Left renal pelvis (tissue), 4 donors: ENCODE measurements at places on chromosomes 1 and 21.

DNA sequence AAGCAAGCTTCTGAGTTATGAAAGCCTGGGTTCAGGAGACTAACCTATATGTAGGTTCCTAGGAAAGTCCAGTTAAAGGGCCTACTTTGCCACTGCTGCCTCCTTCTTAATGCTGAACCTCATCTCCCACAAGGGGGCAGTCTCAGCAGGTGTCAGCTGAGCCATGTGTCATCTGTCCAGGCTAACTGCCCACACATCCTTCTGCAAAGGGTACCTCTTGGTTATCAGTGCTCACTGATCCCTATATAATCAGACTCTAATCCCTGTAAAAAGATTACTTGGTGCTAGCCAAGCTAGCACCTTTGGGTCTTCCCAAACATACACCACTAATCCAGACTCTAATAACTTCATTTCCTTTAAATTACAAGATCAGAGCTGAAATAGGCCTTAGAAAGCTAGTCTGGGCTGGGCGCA is 9.0 kb downstream of the PRDX1 start:
- DNase-seq: no peak

- DNase-seq: no peak
These were observed 28.4 kb upstream of the AHCTF1 start for GRCh38 chr1:246959944-246960693.

DNA sequence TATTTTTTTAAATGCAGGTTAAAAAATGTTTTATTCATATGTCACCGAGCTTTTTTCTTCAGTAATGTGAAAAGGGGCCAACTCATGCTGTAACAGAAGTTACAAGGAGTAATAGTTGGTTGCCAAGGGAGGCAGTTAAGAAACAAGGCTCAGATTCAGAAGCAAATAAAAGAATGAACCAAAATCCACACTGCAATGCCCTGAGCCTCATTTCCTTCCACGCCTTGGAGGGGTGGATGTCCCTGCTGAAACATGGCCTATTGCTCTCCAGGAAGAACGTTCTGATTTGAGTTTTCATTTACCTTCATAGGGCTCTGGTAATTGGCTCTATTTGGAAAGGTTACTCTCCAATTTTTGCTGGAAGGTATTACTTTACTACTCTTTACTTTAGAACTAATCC is 24.4 kb downstream of the ALG14 start:
- no peak for DNase-seq

GRCh38 chr1:230291731-230292620 is 134.2 kb downstream of the PGBD5 start:
- no peak for DNase-seq

DNA sequence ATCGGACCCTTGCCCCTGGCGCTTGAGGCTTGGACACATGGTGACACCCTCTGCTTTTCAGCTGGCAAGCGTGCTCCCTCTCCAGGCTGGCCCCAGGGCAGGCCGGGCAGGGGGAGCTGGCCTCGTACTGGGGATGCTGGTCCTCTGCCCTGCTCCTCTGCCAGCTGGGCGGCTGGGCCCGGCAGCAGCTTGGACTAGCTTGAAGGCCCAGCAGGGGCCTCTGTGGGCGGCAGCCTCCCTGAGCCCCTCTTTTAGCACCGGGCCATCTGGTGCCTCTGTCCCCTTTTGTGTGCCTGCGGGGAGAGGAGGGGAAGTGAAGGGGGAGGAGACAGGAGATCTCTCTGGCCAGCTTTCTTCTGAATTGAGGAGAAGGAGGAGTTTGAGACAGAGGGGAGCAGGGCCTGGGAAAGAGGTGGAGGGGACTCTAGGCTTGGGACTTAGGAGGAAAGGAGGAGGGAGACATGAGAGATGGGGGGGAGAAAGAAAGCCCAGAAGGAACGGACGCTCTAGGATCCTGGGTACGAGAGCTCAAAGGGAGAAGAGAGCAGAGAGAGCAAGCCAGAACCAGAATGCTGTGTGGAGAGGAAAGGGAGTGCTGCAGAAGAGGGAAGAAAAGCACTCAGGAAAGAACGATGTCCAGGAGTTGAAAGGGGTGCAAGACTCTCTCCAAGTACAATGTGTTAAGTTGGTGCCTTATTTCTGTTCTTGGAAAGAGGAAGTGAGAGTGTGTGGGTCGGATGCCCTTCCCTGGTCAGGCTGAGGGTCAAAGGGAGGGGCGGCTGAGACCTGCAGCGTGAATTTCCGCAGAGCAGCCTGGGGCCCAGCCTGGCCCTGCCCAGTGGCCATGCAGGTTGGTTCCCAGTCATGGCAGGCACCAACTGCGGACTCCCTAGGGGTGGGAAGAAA is 40.3 kb downstream of the IER5 start:
- no peak for DNase-seq

DNA sequence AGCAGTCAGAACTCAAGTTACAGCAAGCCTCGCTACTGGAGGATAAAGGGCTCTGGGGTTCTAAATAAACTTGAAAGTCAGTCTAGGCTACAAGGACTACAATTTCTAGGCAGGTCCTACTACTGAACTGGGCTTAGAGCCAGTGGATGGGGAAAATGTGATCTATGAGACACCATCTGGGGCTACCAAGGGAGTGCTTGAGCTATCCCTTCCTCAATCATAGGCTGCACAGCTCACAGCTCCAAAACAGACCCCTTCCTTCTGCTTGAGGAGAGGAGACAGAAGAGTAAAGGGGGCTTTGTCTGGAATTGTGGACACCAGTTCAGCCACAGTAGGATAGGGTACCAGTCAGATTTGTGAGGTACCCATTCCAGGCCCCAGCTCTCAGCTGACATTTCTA is 145.8 kb upstream of the SNX7 start:
- no peak for DNase-seq

DNA sequence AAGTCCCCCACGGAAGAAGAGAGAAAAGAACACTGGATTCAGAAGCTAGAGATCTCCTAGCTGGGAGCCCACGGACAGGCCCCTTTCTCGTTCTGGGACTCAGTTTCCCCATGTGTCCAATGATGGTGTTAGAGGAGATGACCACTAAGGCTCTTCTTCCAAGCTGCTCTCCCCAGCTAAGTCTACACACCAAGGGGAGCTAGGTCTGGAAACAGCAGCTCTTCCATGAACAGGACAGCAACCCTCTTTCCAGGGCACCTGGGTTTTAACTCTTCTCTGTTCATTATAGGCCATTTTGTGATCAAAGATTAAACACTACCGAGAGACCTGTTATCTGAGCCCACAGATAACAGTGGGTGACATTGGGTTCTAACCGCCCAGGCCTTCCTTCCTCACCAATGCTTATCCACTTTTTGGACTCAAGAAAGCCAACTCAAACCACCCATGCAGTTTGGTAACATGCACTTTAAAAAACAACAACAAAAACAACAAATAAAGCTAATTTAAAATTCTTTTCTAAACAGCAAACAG is 85.9 kb downstream of the MRPL37 start:
- DNase-seq: no peak

DNA sequence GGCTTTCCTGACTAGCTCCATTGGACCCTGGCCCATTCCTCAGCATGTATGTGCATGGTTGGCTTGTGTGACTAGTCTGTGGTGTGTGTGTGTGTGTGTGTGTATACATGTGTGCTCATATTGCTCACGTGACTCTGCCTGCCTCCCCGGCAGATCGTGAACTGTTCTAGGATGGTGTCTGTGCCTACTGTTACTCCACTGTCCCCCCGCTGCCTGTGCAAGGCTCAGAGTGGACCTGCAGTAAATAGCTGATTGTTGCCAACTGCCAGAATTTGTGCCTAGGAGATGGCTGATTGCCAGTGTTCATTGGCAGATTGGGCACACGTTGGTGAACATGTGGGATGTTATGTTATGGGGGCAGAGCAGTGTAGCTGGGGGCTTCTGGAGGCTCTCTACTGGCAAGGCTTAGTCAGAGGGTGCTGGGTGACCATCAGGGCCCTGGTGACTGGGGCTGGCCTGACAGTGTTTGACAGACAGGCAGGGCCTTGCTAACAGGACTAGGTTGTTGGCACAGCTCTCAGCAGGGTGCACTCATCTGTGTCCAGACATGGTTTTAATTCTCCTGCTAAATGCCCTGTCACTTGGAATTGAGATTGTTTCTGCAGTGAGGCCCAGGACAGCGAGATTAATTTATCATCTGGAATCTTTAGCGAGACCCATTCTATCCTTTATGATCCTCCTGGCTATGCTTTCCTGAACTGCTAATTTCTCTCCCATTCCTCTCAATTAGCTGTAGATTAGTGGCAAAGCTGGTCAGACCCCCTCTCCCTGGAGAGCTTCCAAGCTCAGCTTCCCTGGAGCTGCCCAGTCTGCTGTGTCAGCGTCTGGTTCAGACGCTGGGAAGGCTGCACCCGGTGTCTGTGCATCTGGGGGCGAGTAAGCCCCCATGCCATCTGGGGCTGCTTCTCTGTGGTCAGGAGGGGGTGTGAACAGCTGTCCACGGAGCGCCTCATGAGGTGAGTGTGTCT is 20.8 kb downstream of the SLC6A17 start:
- no peak for DNase-seq

DNA sequence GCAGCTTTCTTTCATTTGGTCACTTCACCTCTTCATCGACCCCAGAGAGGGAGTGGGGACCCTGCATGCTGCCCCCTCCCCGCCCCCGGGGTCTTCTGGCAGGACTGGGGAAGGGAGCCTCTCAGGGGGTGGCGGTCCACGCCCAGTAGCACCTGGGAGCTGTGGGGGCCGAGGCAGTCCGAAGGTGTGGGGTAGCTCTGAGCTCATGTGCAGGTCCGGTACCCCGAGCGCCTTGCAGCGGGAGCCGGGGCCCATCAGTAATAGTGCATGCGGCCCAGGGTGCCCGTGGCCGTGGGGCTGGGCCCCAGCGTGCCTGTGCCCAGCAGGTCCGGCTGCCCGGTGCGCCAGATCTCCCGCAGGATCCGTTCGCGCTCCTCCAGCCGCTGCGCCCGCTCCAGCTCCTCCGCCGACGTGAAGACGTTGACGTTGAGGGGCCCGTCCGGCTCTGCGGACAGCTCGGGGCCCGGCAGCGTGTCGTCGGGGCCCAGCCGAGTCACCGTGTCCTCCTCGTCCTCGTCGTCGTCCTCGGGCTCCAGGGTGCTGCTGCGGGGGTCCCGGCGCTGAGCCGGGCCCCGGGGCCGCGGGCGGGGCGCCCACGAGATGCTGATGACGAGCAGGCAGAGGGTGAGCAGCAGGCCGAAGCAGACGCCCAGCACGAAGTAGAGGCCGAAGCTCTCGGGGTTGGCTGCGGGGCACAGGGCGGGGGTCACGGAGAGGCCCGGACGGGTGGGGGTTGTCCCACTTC is 1.2 kb downstream of the EVA1B start:
- no peak for DNase-seq

DNA sequence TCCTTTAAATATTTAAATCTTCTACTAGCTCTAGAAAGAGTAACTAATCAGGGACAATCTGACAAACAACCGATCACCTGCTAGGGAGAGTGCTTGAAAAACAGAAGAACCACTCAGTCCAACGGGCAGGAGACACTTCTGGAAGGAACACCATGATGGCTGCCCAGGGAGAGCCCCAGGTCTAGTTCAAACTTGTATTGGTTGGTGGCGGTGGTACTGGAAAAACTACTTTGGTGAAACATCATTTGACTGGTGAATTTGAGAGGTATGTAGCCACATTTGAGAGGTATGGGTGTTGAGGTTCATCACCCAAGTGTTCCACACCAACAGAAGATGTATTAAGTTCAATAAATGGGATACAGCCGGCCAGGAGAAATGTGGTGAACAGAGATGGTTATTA is 4.8 kb upstream of the WDR47 start:
- no peak for DNase-seq

- no peak for DNase-seq
These were observed 352.6 kb downstream of the MRPL39 start for GRCh38 chr21:25254491-25255174.

DNA sequence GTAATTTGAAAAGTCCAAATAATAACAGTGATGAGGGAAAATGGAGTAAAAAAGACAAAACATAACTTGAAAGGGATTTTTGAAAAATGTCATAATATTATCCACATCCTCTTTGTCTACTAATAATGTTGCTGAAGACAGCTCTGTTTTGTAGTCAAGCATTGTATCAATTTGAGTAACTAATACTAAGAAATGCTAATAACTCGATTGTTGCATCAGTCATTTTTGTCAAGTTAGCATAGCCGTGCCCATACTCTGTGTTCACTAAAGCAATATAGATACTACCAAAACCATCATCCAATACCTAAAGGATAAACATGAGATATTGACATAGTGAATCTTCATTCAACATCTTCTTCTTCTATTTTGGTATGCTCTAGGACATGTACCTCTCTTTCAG is 17.3 kb downstream of the PDC start:
- no peak for DNase-seq

DNA sequence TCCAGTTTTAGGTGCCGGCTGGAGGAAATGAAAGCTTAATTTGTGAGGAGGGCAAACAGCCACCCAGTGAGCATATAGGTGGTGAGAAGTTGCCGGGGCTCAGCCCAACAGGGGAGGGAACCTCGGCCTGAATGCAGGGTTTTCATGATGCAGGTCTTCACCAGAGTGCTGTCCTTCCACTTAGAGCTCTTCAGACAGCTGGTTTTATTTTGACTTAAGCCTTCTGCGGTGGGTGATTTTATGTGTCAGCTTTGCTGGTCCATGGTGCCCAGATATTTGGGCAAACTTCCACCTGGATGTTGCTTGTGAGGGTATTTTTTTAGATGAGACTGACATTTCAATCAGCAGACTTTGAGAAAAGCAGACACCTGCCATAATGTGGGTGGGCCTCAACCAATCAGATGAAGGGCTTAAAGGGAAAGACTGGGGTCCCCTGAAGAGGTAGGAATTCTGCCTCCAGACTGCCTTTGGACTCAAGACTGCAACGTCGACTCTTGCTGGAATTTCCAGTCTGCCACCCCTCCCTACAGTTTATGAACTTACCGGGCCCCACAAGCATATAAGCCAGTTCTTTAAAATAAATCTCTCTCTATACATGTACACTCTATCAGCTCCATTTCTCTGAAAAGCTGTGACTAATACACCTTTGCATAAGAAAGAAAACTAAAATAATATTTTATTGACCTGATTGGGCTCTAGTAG is 72.8 kb downstream of the RHOU start:
- DNase-seq: no peak

GRCh38 chr1:119046429-119046784 is 58.3 kb upstream of the TBX15 start:
- DNase-seq: no peak

DNA sequence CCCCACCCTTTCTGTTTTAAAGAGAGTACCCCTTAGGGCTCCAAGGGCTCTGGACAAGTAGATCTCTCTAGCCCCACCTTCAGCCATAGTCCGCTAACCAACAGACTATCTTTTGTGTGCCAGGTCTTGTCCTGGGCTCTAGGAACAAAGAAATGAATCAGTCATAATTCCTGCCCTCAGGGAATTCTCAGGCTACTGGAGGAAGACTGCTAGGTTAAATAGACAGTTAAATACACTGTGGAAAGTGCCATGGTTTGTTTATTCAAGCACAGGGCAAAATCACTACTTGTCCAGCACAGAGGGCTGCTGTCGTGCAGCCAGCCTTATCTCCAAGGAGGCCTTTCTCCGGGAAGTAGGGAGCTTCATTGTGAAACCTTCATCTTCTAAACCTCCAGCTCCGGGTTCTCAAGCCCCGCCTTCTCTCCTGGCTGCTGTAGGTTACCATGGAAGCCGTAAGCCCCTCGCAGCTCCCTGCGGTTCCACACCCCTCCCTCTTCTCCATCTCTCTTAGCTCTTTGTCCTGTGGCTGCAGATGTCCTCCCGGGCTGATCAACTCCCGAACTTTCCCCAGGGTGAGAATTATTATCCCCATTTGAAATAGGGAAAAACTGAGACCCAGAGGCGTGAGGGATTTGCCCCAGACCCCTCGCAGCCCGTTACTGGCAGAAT is 29.8 kb downstream of the SHISAL2A start:
- no peak for DNase-seq

- no peak for DNase-seq
These were observed 24.0 kb upstream of the CDC42BPA start for GRCh38 chr1:227342075-227342829.

- DNase-seq: no peak
These were observed 68.3 kb upstream of the BCAR3 start for GRCh38 chr1:93749894-93750301.

- no peak for DNase-seq
These were observed 11.5 kb downstream of the TIAM1 start for GRCh38 chr21:31332525-31332924.
